Stimulated activated CD4-positive, alpha-beta T cell treated with anti-CD3 and anti-CD28 coated beads, Interleukin-4, amount 100 ng/mL, for 48 hours (primary cell): ENCODE measurements at places on chromosomes 11 and 22.

GRCh38 chr11:13221722-13222121 lies 55.9 kb upstream of the BMAL1 start:
- no peak for DNase-seq

DNA sequence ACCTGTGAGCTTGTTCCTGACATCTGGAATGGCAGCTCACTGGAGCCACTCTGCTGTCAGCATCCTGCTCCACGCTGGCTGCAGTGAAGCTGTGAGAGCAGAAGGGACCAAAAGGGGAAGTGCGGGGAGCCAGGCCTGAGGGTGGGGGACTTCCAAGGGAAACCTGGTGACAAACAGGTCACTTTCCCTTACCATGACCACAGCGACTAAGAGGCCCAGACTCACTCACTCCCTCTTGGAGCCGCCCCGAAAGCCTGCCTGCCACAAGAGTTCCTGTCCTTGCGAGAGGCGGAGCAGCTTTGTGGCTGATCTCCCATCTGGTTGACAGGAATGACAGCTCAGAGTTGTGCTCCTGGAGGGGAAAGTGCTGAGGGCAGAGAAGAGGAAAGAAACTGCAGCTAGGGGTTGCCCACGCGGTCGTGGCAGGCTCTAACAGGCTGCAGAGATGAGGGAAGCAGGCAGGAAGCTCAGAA lies 183.8 kb upstream of the NTM start:
- no peak for DNase-seq

DNA sequence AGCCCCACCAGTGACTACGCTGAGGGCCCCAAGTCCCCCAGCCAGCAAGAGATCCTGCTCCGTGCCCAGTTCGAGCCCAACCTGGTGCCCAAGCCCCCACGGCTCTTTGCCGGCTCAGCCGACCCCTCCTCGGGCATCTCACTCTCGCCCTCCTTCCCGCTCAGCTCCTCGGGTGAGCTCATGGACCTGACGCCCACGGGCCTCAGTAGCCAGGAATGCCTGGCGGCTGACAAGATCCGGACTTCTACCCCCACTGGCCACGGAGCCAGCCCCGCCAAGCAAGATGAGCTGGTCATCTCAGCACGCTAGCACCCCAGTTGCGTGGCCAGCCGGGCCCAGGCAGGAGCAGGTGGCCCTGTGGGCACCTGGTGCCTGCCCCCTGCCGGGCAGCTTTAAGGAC lies 8.3 kb upstream of the MYRF start:
- no peak for DNase-seq

DNA sequence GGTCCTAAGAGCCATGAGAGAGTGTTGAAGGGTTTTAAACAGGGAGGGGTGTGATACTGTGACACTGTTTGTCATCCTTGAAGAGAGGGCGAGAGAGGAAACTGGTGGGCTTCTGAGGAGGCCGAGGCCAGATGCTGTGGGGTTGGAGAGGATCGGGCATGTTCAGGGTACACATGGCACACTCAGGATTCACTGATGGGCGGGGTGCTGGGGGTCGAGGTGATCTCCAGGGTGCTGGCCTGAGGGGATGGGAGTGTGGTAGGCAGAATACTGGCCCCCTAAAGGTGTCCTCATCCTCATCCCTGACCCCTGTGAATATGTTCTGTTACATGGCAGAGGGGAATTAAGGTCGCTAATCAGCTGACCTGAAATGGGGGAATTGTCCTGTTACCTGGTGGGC lies 7.3 kb downstream of the TBC1D22A start:
- DNase-seq: no peak

DNA sequence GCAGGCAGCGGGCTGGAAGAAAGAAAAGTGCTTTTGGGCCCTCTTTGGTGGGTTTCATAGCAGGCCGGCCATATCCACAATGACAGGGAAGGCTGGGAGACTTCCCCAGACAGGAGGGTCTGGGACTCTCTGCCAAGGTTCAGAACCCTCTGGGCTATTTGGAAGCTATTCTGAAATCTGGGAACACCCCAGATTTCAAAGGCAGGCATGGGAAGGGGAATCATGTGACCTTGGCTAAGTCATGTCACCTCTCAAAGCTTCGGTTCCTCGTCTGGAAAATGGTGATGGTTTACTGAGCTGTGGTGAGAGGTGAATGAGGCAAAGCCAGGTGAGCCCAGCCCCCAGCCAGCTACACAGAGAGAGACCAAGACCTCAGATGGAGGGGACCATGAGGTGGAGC lies 4.6 kb downstream of the CASTOR1 start:
- no peak for DNase-seq

DNA sequence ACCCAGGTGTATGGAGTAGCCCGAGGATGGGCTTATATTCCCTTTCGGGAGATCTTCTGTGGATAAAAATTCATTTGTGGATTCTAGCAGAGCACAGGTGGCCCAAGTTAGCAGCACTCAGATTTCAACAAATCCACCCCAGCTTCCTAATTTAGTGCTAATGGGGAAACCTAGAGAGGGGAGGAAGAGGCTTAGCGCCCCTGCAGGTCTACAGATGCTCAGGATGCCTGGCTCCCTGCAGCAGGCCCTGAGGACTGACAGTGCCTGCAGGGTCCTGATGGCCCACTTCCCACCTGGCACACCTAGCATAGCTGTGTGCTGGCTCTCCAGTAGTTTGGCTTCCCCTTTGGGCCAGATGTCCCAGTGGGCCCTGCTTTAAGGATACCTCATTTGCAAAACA lies 6.5 kb downstream of the DGAT2 start:
- DNase-seq: no peak

- DNase-seq: no peak
These were observed 7.6 kb upstream of the SERPINH1 start for GRCh38 chr11:75554258-75555022.

- DNase-seq: no peak
These were observed 13.5 kb upstream of the UVRAG start for GRCh38 chr11:75801362-75802020.

DNA sequence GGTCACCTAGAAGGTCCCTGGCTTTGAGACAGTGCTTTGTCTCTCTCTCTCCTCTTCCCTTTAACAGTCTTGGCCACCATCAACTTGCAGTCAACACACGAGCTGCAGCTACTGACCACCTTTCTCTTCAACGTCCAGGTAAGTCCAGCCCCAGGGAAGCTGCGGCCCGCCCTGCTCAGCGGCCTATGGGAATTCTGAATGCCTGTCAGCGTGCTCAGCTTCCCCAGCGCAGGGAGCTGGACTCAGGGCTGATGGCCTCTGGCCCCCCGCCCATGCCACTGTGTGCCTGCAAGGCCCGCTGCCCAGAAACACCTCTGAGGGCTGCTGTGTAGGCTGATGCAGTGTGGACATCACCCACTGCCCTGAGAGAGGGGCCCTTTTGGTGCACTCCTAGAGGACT lies 32.5 kb downstream of the GLB1L2 start:
- no peak for DNase-seq

DNA sequence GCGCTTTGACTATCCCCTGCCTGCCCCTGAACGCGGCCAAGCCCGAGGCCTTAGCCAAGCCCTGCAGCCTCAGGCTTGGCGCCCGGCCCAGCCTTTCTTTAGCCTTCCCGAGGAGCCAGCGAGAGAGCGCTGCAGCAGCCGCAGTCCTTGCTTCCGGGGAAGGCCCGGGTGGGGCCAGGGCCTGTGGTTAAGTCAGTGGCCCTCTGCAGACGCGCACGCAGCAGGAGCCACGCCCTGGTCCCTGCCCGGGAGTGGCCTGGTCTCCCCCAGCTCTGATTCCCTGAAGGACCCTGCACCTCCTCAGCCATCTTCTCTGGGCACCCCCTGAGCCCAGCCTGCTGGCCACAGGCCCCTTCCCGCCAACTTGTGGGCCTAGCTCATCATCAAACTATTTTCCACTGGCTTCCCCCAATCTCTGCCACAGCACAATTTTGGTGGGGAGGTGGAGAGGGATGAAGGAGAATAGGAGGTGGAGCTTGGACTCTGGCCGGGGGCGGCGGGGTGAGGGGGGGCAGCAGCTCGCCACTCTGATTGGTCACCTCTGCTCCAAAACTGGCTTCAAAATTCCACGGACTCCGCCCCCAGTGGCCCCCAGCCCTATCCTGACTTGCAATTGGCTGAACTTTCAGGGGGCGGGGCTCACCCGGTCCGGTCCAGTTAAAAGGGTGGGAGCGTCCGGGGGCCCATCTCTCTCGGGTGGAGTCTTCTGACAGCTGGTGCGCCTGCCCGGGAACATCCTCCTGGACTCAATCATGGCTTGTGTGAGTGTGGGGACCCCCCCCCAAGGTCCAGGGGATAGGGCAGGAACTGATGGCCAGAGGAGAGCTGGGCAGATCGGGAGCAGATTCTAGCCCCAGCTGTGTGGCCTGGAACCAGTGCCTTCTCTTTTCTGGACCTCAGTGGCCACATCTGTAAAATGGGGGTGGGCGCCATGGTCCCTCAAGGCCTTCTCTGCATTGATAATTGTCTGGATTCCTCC lies at the start of gene LGALS1:
LGALS1 (plus strand) TSS at position 686 of the 979 bp plus-strand sequence; CDS start at position 753, 67 bp downstream.
- peak; percentile 55 for DNase-seq

DNA sequence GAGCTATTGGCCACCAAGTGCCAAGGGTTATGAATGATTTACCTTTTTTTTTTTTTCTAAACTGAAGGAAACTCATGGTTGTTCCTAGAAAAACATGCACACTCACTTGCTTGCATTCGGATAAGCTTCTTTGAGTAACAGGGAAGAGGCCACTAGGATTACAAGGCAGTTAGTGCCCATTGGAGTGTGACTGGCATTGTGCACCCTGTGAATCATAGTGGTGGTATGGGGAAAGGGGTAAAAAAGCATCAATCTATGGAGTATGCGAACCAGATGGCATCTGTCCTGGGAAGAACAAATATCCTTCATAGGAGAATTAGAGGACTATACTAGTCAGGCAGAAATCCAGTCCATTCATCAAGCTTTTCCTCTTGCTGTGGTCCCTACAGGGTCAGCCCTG lies 24.2 kb downstream of the CD44 start:
- DNase-seq: no peak

DNA sequence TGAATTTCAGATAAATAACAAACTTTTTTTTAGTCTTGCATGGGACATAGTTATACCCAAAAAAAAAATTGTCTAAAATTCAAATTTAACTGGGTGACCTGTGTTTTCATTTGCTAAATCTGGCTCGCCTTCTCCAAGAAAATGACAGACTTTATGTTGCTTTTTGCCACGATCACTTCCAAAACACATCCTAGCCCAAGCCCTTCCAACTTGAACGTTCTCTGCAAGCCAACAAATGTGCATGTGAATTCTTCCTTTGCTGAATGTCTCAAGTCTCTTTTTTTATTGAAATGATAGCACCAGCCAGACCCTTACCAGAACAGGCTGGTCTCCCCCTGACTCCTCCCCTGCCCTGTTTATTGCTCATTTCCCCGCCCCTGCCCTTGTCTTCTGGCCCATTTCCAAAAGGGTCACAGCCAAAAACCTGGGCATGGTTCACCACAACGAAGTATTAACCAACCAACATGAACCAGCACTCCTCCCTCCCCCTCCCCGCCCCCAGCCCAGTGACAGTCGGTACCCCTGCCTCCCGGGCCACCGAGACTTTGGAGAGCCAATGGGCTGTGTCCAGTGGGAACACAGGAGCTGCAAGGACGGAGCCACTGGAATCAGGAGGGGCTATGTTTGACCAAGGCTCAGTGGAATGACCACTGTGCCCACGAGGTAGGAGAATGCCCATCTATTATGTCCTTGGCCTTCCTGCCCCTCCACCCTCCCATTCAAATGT lies 63.2 kb downstream of the BTG4 start:
- no peak for DNase-seq

DNA sequence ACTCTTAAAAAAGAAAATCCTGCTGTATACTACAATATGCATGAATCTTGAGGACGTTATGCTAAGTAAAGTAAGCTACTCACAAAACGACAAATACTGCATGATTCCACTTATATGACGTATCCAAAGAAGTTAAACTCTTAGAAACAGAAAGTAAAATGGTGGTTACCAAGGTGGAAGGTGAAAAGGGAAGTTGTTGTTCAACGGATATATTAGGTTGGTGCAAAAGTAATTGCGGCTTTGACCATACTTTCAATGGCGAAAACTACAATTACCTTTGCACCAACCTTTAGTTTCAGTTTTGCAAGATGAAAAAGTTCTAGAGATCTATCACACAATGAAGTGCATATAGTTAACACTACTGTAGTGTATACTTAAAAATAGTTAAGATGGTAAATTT lies 101.8 kb downstream of the FAM168A start:
- no peak for DNase-seq

DNA sequence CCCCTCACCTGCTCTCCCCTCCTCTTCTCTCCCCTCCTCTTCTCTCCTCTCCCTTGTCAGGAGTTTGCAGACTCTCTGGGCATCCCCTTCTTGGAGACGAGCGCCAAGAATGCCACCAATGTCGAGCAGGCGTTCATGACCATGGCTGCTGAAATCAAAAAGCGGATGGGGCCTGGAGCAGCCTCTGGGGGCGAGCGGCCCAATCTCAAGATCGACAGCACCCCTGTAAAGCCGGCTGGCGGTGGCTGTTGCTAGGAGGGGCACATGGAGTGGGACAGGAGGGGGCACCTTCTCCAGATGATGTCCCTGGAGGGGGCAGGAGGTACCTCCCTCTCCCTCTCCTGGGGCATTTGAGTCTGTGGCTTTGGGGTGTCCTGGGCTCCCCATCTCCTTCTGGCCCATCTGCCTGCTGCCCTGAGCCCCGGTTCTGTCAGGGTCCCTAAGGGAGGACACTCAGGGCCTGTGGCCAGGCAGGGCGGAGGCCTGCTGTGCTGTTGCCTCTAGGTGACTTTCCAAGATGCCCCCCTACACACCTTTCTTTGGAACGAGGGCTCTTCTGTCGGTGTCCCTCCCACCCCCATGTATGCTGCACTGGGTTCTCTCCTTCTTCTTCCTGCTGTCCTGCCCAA lies 1.9 kb upstream of the CNIH2 start:
- no peak for DNase-seq

GRCh38 chr11:42179216-42179615 lies 719.8 kb upstream of the LRRC4C start:
- no peak for DNase-seq

- DNase-seq: no peak
These were observed 9.0 kb downstream of the MTNR1B start for GRCh38 chr11:92978271-92979111.

- no peak for DNase-seq
These were observed 54.3 kb upstream of the TNRC6B start for GRCh38 chr22:40123387-40123786.

- DNase-seq: no peak
These were observed 48.4 kb upstream of the WEE1 start for GRCh38 chr11:9525116-9525515.
